ENCODE measurements at places on chromosomes 2 and 18. TPM values are rescaled to one million over a fixed set of nuclear protein-coding genes. Genes with fewer than 3 reads are reported as not detected.

SALL3 gene
- not detected for total RNA-seq

MSTN gene
- 0.73 TPM for total RNA-seq

LYPD6 gene
- total RNA-seq = 0.16 TPM

FRZB gene
- total RNA-seq = 1.8 TPM

RUFY4 gene
- not detected for total RNA-seq

PAIP2B gene
- 9.0 TPM for total RNA-seq

SOWAHC gene
- 14.7 TPM for total RNA-seq

OSR1 gene
- 34.1 TPM for total RNA-seq

ERCC3 gene
- total RNA-seq = 55.2 TPM

KLHL41 gene
- 2.3 TPM for total RNA-seq

MEP1B gene
- 0.15 TPM for total RNA-seq

ACP1 gene
- total RNA-seq = 109 TPM

KIF3C gene
- 3.4 TPM for total RNA-seq

MBD2 gene
- 61.9 TPM for total RNA-seq

CNTNAP5 gene
- not detected for total RNA-seq

CDKL4 gene
- 2.6 TPM for total RNA-seq

IL36B gene
- not detected for total RNA-seq

ACOXL gene
- not detected for total RNA-seq

C2orf66 gene
- not detected for total RNA-seq

DNA sequence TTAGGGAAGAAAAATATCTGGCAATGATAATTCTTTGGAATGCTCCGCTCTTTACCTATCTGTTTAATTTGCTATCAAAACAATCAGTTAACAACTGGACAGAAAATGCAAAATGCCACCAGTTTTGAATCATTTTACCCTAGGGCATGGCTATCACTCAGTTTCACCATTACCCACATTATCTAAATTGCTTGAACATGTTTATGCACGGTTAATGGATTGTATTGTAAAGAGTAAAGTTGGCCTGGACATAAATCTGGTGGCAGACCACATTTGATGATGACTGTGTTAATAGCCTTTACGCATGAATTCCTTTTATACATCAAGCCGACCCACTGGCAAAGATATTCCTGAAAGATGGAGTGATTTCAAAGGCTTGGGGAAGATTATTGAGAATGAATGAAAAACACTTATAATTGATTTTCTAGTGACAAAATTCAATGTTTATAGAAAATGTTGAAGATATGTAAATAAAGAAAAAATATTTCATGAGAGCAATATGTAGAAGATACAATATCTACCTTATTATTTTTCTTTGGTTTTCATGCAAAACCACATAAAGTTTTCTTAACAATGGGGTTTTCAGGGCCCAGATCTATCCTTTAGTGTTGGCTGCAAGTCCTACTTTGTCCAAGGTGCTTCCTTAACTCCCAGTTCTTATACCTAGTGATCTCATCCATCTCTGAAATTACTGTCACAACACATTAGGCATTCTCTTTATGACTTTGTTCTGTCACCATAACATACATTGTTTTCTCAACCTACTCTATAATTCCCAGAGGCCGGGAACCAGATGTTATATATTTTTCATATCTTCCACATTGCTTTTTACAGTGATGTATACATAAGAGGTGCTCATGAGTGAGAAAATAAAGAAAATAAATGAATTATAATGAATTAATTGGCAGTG is 265.1 kb downstream of the RIT2 start:
- no peak for DNase-seq

GRCh38 chr2:77101796-77102452 is 420.3 kb downstream of the LRRTM4 start:
- DNase-seq = no peak

DNA sequence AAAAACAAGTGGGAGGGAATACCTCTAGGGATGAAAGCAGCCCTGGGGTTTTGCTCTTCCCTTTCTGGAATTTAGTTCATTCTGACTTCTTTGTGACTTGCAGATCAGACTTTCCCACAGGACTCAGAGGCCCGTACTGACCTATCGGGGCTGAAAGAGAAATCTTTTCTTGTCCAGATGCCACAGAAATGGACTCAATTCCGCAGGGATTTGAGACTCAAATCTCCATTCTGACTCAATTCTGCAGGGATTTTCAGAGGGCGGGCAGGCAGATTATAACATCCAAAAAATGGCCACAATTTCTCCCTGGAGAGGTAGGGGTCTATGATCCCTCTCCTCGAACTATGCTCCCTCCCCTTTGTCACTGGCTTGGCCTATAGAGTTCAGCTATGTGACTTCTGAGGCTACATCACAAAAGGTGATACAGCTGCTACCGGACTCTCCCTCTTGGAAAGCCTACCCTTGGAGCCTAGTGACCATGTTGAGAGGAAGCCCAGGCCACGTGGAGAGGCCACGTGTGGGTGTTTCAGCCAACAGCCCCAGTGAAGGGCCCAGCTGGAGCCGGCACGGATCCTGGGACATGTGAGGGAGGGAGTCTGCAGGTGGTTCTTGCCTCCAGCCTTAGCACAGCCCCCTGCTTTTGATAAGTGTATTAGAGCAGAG is 4.8 kb upstream of the EFHD1 start:
- DNase-seq = no peak

GRCh38 chr2:131520526-131520925 is 7.2 kb upstream of the CCDC74A start:
- no peak for DNase-seq

GRCh38 chr18:41751161-41751560 is 203.9 kb upstream of the PIK3C3 start:
- DNase-seq = no peak

DNA sequence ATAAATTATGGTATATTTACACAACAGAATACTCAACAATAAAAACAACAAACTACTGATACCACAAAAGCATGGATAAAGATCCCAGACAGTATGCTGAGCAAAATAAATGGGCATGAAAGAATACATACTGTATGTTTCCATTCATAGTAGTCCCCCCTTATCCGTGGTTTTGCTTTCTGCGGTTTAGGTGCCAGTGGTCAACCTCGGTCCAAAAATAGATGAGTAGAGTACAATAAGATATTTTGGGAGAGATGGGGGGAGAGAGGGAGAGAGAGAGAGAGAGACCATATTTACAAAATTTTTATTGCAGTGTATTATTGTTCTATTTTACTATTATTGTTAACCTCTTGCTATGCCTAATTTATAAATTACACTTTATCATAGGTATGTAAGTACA is 21.0 kb upstream of the TGFA start:
- no peak for DNase-seq

DNA sequence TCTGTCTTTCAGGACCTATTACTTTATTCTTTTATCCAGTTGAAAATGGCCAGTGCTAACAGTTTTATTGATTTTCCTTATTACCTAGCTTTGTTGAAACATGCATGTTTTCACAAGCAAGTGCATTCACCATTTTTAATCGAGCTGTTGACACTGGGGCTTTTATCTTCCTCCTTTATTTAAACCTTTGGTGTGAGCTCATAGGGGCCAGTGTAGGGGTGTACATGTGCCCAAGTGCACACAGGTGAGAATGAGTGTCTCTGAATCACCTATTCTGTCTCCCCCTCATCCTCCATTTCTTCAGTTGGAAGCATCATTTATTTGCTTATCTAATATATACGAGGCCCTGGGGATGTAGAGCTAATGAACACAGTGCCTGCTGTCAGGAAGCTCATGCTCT is 199.1 kb downstream of the PRKCE start:
- DNase-seq = no peak

DNA sequence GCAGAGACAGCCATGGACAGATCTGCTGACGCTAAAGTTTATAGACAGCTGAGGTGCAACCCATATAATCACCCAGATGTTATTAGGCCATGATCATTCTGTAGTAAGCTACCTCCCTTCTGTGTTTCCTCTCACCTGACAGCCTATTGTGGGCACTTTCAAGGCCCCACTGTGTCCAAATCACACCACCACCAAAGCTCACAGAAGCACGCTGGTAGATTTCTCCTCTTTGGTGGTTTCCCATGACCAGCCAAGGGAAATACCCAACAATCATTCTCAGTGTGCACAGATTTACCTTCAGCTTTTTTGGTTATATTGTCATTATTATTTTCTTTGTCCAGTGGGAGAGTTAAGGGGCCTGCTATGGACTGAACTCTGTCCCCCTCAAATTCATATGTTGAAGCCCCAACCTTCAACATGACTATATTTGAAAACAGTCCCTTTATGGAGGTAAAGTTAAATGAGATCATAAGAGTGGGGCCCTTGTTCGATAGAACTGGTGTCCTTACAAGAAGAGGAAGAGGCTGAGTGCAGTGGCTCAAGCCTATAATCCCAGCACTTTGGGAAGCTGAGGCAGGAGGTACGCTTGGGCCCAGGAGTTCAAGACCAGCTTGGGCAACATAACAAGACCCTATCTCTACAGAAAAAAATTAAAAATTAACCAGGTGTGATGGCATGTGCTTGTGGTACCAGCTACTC is 74.0 kb upstream of the MSH6 start:
- DNase-seq = no peak

GRCh38 chr2:224971214-224971613 is 71.1 kb downstream of the DOCK10 start:
- DNase-seq = no peak

DNA sequence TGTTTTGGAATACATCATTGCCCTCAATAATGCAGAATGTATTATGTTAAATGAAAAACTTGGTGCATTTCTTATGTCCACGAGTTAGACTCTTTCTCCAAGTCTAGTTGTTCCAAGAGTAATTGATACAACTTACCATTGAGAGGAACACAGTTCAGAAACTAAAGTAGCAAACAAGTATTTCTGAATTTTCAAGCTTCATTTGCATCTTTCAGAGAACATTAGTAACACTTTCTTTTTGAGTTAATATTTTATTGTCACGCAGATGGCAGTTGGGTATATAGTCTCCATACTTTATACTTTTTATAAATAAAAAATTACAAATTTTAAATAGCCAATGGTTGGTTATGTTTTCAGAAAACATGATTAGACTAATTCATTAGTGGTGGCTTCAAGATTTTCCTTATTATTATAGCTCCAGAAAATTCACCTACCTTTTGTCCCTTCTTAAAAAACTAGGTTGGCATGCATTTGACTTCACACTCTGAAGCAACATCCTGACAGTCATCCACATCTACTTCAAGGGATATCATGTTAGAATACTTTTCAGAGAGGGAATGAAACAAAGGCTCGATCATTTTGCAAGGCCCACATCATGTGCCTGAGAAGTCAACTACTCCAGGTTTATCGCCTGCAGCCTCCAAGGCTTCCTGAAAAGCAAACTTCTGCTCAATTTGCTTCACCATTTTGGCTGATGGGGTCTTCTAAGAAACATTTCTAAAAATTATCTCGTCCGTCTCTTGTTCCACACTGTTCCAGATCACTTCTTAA is 29.9 kb downstream of the LYPD6B start:
- DNase-seq = no peak

- no peak for DNase-seq
Observed at GRCh38 chr2:207805566-207806226, 36.0 kb upstream of the FZD5 start.

- no peak for DNase-seq
Observed at GRCh38 chr18:54386043-54386442, 28.3 kb downstream of the C18orf54 start.

- no peak for DNase-seq
Observed at GRCh38 chr2:128786741-128787478, 468.2 kb upstream of the HS6ST1 start.

All from breast epithelium (tissue), 4 donors.